Midbrain (tissue), 1 donor: ENCODE measurements at places on chromosomes 1 and 21.

GRCh38 chr21:46426313-46427046 lies 32.2 kb upstream of the DIP2A start:
- DNase-seq = no peak

- peak; percentile 60 for DNase-seq
Measured at GRCh38 chr1:243345205-243345604, 89.4 kb downstream of the SDCCAG8 start.

DNA sequence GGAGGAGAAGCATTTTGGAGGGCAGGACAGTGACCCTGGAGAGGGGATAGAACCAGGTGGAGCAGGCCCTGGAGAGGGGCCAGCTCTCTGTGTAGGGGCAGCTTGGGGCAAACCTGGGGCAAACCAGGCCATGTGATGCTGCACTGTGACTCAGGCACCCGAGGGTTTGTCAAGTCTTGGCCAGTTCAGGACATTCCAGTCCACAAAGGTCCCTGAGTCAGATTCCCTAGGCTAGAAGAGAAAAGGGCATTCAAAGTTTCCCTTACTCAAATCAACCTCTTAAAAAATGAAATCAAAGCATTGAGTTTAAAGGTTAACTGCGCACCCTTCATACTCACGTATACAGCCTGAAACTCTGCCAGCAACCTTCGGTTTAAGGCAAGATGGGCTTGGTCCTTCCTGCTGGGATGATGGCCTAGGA lies 25.2 kb upstream of the PLA2G2C start:
- no peak for DNase-seq

- no peak for DNase-seq
Measured at GRCh38 chr21:45391743-45392572, 13.0 kb upstream of the COL18A1 start.

DNA sequence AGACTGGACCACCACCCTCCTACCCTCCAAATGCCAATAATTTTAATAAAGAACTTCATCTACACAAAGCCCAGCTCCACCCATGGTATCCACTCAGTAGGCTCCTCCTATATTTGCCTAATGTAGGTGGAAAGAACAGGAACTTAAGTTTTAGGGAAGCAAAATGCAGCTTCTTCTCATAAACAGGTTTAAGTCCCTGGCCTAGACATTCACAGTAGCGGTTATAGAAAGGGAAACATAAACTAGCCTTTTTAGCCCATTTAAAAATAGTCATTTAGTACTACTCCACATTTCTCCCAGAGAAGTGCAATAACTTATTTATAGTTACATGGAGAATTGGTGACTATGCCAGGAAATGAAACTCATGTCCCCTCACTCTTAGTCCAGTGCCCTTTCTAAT lies 56.6 kb upstream of the CPLANE2 start:
- no peak for DNase-seq

GRCh38 chr1:24388331-24388885 lies 25.2 kb downstream of the STPG1 start:
- no peak for DNase-seq

GRCh38 chr1:29945426-29945825 lies 709.1 kb downstream of the PTPRU start:
- no peak for DNase-seq

DNA sequence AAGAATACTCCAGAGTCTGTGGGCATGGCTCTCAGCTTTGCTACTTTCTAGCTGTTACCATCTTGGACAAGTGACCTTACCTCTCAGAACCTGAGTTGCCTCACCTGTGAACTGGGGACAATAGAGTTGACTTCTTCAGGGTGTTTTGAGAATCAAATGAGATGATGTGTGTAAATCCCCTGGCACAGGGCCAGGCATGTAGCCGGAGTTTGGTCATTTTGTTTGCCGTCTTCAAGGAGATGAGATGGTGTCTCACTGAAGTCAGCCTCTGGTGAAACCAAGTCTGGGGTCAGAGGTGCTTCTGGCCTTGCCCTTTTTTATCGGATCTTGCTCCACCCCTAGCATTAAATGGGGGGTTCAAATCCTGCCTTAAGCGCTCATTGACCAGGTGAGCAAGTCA lies 149.2 kb upstream of the TMEM51 start:
- no peak for DNase-seq

GRCh38 chr1:245298781-245299180 lies 144.0 kb downstream of the KIF26B start:
- peak; percentile 56 for DNase-seq

- DNase-seq = no peak
Measured at GRCh38 chr1:2894381-2895041, 93.0 kb upstream of the TTC34 start.

GRCh38 chr1:167635156-167635648 lies 5.2 kb downstream of the RCSD1 start:
- DNase-seq = no peak

DNA sequence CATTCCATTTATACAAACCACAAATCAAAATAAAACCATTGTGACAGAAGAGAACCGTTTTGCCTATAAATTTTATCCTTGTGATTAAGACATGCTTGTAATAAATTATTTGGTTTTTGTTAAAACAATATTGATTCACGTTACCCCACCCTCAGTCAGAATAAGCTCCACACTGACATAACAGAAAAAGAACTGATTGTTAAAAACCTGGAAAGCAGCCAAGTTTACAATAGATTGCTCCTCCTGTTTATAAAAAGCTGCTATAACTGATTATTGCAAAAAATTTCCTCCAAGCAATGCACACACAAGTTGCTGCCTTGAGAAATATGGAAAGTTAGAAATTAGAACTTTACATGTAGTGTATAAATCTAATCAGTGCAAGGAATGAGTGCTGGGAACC lies 263.5 kb downstream of the SETD4 start:
- peak; percentile 13 for DNase-seq

DNA sequence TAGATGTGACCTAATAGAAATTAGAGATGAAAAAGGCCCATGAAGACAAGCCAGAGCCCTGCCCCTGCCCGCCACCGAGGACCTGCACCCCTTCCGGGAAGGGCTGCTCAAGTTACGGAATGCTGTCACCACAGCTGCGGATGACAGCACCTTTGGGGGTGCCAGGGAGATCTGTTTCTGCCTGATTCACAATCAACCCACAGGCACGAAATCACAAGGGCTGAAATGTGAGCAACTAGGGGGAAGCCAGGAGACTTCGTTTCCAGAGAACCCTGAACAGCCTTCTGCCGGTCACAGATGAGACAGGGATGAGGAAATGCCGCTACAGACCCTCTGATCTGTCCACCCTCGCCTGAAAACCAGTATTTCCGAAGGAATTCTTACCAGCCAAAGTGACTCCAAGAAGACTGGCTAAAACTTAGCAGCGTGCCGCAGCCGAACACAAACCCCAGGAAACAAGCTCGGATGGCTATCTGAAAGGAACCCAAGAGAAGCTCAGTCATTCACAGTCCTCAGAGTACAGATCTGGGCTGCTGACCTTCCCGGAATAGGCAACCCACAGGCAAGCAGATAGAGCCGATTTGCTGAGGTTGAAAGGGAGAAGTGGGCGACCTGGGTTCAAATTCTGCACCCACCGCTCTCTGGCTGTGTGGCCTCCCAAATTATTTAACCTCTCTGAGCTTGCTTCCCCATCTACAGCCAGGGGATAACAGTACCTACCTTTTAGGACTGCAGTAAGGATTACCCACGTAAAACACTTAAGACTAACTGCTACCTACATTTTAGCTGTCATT lies 1.1 kb downstream of the ICMT start:
- no peak for DNase-seq

DNA sequence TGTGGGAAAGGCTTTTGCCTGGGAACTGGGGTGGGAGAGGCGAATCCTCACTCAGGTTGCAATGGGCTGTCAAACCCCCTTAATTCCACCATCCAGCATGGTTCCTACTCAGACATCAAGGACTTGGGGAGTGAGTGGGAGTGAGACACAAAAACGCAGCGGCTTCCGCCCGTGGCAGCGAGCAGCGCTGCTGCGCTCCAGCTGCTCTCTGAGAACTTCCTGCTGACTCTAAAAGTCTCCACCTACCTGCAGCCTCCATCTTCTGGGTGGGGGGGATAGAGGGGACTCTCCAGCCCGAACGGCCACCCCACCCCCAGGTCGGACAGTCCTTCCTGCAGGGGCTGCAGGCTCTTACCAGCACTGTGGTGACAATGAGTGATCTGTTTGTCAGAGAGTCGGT lies 184.4 kb downstream of the GRIK3 start:
- DNase-seq = no peak

DNA sequence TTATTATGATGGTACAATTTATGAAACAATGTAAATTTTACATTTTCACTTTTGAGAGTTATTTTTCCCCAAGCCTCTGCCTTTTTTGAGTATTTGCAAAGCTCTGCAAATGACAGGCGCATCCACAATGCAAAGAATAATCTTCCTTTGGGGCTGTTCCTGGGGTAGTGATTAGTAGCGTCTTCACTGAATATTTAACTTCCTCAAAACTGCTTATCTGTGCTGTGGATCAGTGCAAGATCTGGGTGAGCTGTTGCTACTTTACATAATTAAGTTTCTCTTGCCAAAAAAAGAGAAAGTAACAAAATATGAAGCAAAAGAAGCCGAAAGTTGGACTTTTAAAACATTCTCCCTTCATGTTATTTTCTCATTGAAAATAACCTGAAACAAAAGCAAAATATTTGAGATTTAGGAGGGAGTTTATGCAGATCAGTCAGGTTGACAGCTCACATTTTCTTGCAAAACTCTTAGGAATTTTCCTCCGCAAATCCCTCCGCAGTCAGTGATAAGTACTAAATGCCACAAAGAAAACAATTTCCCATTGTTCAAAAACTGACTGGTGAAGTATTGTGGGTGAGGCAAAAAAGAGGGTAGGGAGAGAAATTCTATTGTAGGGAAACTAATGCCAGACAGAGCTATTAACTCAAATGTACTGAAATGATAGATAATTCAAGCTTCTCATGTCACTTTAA lies 276.4 kb upstream of the B3GALT2 start:
- peak; percentile 9 for DNase-seq

DNA sequence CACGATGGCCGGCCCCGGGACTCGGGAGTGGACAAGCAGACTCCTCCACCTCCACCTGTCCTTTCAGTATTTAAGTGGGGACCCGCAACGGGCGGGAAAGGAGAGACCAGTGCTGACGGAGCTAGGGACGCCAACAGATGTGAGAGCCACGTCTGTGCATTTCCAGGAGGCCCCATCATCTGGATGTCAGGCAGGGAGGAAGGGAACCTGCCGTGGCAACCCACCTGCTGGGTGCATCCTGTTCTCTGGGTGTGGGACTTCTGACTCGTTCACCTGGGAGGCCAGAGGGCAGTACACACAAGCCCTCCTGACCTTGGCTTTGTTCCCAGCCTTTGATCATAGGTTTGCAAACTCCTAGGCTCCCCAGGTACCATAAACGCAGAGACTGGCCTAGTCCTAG lies 5.6 kb upstream of the PCBP3 start:
- DNase-seq = no peak

DNA sequence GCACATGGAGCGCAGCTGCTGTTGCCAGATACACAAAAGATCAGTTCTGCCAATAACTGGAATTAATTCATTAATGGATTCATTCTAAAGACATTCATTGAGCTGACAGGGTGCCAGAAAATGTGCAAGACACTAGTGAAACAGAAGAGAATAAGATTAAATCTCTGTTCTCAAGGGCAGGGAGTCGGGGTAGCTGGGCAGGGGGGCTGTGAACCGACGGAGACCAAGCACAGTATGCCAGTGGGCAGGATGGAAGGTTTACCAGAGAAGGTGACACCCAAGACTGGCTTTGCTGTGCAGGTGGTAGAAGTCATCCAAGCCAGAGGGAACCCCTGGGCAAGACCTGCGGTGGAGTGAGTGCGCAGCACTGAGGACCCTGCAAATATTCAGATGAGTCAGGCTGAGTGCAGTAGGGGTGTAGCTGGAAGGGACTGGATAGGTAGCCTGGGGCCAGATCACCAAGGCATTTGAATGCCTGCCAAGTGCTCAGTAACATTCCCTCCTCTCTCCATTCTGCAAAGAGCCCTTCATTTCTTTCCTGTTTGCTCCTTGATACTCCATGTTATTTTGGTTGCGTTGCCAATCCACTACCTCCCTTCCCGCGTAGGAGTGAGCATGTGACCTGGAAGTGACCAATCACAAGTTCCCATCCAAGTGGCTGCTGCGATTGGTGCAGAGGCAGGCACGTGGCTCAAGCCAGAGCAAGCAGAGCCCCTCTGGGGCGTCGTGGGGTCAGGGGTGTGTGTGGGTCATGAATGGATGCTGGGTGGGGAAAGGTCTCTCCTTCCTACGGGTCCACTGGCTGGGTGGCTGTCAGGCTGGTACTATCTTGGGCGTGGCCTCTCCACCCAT lies 413.1 kb downstream of the PTPRU start:
- DNase-seq = no peak

GRCh38 chr1:22847249-22847648 lies 125.4 kb downstream of the LACTBL1 start:
- DNase-seq = no peak

GRCh38 chr1:102941366-102941947 lies 166.9 kb downstream of the COL11A1 start:
- DNase-seq = no peak

GRCh38 chr1:118363396-118363795 lies 178.4 kb upstream of the SPAG17 start:
- DNase-seq = no peak

- DNase-seq = no peak
Measured at GRCh38 chr21:18398843-18399242, 4.7 kb downstream of the TMPRSS15 start.

GRCh38 chr1:78333502-78333901 lies 157.3 kb upstream of the PTGFR start:
- DNase-seq = no peak

DNA sequence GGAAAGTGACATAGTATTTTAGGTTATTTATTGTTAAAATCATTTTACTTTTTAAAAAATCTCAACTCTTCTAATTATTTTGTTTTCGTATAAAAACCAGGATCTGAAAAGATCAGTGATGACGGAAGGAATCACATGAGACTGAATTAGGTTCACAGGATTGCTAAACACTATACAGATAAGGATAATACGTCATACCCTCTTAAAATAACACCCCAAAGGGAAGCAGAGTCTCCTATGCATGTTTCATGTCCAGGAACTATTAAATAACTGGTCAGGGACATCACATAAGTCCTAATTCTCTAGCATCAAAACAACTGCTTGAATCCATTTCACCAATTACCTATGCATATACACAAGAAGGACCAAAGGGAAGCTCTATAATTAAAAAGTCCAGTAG lies 84.9 kb downstream of the FOXJ3 start:
- no peak for DNase-seq

DNA sequence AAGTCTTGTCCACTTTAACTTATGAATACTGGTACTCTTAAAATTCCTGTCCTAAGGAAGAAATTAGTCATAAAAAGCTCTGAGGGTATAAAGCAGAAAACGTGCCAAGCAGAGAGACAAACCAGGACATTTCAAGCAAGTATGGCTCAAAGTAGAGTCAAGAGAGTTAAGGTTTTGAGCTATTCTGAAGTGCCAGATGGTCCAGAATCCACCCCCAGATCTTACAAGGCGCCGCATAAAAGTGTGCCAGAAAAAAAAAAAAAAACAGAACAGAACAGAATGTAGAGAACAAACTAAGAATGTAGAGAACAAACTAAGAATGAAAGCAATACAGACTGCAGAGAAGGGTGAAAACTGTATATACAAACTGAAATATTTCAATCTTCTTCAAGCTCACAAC lies 12.5 kb downstream of the EPS15 start:
- DNase-seq = no peak

- no peak for DNase-seq
Measured at GRCh38 chr1:168848051-168848450, 119.0 kb upstream of the DPT start.
